GM12892 (cell line): ENCODE measurements at places on chromosomes 2 and 18.

- no peak for DNase-seq
Observed at GRCh38 chr2:173432049-173432754, 77.5 kb downstream of the CDCA7 start.

DNA sequence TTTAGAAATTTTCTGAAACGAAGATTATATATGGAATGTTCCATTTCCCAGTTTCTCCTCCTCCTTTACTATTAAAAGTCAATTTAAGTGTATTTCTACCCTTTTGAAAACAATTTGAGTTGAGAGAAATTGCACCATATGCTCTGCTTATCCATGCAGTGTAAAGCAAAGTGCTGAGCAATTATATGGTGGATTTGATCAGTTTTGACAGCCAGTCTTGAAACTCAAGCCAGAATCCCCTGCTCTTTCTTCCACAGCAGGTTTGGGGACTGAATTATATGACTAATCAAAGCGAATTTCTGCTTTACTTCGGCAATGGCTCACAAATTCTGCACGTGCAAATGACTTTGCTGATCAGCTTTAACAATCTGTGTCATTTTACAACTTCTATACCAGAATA lies 1183.6 kb downstream of the LRP1B start:
- no peak for DNase-seq

GRCh38 chr2:238498188-238498587 lies 71.5 kb downstream of the ASB1 start:
- no peak for DNase-seq

DNA sequence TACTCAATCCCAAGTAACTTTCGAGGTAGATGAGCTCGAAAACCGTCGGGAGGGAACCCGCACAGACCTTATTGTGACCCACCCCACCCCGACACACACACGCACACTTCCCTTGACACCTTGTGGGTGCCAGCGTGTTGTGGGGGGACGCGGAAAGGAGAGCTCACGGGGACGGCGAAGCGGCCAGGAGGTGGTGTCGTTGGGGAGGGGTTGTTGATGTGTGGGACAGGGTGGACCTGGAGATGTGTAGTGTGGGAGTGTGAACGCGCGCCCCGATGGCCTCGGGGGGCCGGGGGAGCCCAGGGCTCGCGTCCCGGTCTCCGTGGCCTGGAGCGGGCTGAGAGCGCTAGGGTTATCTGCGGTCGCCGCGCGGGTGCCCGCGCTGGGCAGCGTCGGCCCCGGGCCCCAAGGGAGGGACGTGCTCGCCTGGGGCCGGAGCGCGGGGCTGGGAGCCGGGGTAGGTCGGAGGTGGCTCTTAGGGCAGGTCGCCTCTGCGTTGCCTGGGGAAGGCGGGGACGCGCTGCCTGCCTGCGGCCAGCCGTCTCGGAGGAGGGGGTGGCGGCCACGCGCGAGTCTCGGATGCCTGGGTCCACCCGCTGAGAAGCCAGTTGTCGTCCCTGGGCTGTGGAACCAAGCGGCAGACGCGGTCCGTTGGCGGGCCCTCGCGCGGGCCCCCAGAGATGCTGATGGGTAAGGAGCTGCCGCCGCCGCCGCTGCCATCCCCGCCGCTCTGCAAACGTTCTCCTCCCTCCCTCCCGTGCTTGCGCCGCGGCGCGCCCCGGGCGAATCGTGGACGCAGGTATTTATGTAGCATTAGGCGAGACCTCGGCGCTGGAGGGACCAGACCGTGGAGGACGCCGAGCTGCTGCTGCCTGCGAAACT lies 1.6 kb downstream of the KLHL29 start:
- peak; percentile 48 for DNase-seq

DNA sequence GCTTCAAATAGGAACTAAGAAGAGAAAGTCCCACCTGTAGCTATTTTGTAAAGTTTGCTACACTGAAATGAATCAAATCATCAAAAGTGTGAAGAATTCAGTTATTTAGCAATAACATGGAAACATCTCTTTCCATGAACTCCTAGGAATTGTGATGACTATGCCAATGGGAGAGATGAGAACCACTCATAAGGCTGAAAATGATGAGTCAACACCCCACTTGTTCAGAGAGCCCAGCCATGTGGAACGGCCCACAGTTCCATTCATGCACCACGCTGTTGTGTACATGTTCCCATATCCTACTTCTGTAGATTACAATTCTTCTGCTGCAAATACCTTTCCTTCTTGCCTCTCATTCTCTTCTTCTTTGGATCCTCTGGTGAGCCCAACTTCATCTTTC lies 645.5 kb upstream of the ID2 start:
- DNase-seq: no peak

GRCh38 chr18:79515944-79516351 lies 120.2 kb downstream of the NFATC1 start:
- DNase-seq: no peak

DNA sequence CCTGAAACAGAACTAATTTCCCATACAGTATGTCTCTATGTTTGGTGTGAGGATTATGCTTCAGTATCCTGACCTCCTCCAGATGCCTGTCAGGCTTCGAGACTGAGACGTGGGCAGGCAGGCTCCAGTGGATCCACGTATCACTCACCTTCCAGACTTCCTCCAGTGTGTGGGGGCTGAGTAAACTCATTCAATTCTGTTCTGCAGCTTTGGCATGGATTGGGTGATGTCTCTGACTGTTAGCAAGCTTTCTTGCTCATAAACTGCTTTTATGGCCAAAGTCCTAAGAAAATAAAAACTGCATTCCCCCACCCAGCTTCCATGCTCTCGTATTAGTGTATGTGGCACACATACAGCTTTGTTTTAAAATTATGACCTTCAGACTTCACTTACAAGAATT lies 53.6 kb downstream of the CCDC93 start:
- DNase-seq: no peak

- peak; percentile 23 for DNase-seq
Observed at GRCh38 chr2:20326163-20326780, 24.4 kb downstream of the PUM2 start.

GRCh38 chr2:181977661-181978350 lies 7.8 kb upstream of the PPP1R1C start:
- no peak for DNase-seq

DNA sequence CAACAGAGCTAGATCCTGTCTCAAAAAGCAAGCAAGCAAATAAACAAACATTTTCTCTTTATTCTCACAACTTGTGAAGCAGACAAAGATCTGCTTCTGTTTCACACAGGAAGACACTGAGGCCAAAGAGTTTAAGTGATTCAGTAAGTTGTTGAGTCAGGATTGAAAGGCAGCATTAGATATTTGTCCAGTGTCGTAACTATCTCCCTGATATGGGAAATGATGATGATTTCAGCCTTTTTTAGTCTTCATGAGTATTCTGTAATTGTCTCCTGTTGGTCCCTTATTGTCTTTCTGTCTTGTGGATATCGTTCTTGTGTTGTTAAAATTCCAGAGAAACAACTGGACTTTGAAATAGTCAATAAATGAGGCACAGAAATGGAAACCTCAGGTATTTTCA lies 59.6 kb downstream of the GATA6 start:
- DNase-seq: no peak

GRCh38 chr2:171434013-171434989 lies at the start of gene DCAF17:
DCAF17 (plus strand) TSS chr2:171434226; CDS start chr2:171434578, 352 bp downstream.
- peak; percentile 82 for DNase-seq

DNA sequence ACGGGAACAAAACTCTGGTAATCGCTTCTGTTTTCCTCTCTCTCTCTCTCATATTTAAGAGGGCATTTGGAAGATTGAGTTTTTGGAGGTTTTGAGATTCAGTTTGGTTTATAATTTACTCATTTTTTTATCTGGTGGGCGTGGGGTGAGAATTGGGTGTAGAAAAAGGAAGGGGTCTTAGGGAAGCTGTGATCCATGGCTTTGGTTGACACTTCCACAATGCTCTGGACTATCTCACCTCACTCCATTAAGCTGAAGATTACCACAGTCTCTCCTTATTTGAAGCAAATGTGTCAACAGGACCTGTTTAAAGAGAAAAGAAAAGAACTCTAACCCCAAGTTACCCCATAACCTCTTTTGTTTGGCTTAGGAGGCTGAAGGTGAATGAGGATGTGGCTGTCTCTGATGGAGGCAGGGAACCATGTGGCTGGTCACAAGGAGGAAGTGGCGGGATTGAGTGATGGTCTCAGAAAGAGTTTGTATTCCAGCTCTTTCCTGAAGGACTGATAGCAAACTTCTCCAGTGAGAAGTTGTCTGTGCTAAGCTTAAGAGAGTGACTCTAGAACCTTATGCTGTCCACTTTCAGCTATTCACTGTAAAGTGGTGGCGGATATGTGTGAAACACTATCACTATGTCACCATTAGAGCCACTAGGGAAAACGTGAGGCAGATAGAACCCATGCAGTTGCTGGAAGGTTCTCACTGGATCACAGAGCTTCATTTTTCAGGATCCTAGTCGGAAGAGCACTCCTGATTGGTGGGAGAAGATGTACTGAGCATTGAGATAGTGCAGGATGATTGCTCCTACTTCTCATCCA lies 934 bp downstream of the ZNF804A start:
- no peak for DNase-seq

DNA sequence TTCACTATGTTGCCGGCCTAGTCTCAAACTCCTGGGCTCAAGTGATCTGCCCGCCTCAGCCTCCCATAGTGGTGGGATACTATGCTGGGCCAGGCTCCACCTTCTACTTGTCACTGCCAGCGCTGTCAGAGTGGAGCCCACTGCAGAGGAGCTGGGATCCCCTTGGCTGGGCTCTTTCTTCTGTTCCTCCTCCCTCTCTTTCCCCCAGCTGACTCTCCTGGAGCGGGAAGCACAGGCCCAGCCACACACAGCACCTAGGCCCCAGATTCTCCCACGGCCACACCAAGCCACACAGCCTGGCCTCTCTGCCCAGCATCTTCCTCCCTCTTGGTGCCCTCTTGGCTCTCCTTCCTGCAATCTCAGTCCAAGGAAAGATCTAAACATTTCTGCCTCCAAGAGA lies 3.7 kb upstream of the GAREM2 start:
- DNase-seq: no peak

DNA sequence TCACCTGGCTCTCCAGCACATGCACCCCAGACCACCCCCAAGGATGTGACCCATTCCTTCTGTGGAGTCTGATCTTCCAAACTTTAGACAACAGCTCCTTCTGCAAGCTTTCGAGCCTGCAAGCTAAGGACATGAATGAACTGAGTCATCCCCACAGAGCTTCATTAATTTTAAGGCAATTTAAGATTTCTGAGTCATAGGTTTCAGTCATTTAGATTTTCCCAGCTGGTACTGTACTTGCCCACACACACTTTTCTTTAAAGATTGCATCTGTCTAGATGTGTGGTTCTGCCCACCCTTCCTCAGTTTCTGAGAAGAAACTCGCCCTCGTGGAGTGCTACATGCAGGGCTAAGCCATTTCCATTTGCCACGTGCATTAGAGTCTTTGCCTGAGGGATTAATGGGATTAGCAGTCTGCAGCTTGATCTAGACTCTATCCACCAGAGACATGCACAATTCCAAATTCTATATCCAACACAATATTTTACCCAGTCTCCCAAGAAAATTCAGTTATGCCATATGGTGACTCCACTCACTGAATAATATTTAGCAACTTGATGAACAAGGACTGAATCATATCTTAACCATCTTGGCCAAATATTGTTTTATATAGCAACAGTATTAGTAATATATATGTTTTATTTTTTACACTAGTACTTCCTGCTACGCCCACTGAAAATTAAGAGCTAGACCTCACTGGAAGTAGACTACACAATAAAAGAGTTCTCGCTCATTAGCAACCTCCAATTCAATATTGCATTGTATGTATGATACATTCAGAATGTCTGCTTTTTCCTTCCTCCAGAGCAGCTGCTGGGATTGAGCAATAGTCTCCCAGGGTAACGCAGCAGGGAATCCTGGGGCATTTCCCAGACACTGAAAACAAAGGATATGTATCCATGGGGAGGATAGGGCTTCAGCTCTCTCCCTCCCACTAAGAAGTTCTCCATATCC lies 14.3 kb upstream of the TRIB2 start:
- DNase-seq: no peak

GRCh38 chr2:24164416-24164973 lies 10.4 kb upstream of the FAM228A start:
- peak; percentile 50 for DNase-seq

- DNase-seq: no peak
Observed at GRCh38 chr2:178119179-178119922, 7.1 kb downstream of the RBM45 start.

DNA sequence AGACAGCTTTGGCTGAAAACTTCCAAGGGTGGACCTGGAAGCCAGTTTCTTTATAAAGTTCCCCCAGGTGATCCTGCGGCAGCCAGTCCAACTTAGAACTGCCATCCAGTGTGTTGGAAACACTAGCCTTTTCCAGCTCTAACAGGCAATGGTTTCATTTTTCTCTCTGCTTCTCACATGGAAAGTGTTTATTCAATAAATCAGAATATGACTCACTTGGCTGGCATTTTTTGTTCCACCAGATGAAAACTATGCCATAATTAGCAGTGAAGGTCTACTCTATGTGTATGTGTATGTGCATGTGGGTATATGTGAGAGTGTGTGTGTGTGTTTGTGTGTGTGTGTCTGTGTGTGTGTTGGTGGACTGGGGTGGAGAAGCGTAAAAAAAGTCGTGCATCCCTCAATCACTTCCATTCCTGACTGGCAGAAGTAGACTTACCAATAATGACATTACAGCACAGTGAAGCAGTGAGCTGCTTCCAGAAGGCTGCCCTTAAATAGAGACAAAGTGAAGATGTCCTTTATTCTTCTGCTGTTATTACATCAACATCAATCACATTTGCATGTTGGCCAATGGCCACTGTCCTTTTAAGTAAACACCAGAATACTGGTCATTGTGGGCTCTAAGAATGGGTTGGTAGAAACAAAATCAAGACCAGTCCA lies 90.9 kb upstream of the SETBP1 start:
- DNase-seq: no peak

- DNase-seq: no peak
Observed at GRCh38 chr2:88038263-88039105, 17.1 kb downstream of the KRCC1 start.

DNA sequence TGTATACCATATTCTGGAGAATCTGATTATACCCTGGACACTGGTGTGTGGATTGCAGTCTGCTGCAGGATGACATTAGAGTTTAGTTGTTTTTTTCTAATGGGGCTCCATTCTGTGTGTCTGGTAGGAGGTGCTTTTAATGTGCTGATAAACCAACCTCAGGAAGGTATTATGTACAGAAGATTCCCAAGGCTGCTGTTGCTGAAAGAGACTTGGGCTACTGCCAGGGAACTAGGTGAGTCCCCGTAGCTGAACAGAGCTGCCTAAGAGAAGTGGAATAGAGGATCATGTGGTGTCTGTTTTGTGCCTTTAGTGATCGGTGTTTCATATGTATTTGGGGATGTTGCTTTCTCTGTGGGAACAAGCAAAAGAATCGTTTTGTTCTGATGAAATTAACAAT lies 16.5 kb downstream of the SPATA3 start:
- no peak for DNase-seq

- no peak for DNase-seq
Observed at GRCh38 chr2:28150236-28150915, 242.3 kb upstream of the FOSL2 start.

DNA sequence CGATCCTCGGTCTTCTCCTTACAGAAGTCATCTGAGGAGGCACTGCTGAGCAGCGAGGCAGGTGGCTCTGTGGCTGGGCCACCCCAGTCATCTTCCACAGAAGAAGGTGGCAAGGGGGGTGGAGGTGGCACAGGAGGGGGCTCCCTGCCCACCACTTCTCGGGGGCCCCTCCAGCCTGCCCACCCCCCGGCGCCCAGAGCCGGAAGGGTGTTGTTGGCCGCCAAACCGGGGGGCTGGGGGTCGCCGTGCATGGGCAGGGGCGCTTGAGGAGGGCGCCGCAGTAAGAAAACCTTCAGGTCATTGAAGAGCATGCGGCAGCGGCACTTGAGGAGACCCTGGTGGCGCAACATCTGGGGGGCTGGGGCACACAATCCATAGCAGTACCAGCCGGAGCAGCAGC lies 2.5 kb downstream of the MARCHF4 start:
- DNase-seq: no peak

- no peak for DNase-seq
Observed at GRCh38 chr2:2743164-2743571, 412.1 kb upstream of the MYT1L start.
